ENCODE measurements at places on chromosomes 4 and X. TPM values are rescaled to one million over a fixed set of nuclear protein-coding genes. Genes with fewer than 3 reads are reported as not detected.

DNA sequence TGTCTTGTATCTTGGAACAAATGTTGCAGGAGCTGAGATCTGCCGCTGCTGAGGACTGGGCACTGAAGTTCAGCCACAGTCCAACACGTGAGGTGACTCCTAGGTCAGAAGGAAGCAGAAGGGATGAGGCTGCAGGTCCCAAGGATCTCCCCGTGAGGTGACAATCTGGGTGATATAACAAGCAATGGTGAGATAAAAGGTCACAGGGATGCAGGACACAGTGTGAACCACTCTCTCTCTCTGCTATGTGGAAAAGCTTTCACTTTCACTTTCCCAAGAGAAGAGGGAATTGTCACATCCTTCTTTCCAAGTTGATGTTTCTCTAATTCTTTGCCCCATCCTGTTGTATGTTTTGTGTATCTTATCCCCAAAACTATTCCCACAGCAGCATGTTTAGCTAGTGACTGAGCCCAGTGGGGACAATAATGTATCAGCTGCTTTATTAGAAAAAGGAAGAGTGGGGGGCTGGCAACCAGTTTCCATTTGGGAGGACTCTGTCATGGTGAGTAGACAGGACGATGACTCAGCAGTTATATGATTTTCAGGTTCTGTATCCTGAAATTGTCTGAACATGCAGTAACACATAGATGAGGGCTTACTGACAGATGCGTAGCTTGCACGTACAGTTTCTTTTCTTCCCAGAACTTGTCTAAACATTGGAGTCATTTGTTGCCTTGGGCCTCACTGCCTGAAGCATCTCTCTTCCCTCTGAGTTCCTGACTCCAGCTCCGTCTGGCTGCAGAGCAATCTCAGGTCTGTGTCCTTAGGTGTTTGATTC lies 1415.8 kb upstream of the TENM3 start:
- peak; percentile 40 for DNase-seq

- peak; percentile 82 for DNase-seq
Measured at GRCh38 chr4:147518846-147519767, 38.2 kb downstream of the EDNRA start.

GRCh38 chrX:130523460-130524394 lies 121.9 kb downstream of the RBMX2 start:
- DNase-seq: no peak

DNA sequence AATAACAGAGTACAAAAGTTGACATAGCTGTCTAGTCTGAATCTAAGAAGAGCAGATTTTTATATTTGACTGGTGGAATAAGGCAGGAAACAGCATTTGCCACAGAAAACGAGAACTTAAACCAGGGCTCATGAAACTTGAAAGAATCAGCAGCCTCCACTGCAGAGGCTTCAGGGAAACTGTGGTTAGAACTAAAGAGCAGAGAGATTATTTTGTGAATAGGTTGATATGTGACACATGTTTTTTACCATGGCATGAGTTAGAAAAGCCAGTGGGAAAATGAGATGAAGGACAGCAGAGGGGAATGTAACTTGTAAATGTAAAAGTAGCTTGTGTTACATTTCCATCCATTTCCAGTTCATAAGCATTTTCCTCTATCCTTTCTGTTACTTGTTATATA lies 63.7 kb upstream of the CAMK2D start:
- no peak for DNase-seq

- DNase-seq: no peak
Measured at GRCh38 chrX:2463973-2464676, 36.7 kb downstream of the DHRSX start.

GRCh38 chr4:54588404-54588803 lies 69.4 kb upstream of the KIT start:
- no peak for DNase-seq

The NSG1 gene
- 0.57 TPM for total RNA-seq

- DNase-seq: no peak
Measured at GRCh38 chr4:53865054-53865453, 199.4 kb downstream of the CHIC2 start.

- no peak for DNase-seq
Measured at GRCh38 chr4:6473264-6474052, 1.0 kb upstream of the PPP2R2C start.

GRCh38 chr4:8585186-8585585 lies 5.0 kb downstream of the GPR78 start:
- DNase-seq: no peak

The FAM199X gene
- total RNA-seq: 22.5 TPM

DNA sequence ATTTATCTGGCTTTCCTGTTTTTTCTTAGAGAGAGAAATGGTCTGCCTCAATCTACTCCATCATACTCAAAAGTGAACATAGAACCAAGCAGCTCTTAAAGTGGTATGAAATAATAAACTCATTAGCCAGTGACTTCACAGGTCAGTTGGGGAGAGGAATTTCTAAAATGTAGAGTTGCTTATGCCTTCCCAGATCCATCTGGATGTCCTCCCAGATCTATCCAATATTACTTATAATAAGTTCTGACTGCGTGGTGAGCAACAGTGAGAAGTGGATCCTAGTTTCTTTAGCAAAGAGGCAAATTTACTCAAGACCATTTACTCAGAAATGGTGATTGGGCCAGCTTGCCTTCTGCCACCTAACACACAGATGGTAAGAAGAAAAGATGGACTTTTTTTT lies 748.0 kb downstream of the PCDH18 start:
- no peak for DNase-seq

DNA sequence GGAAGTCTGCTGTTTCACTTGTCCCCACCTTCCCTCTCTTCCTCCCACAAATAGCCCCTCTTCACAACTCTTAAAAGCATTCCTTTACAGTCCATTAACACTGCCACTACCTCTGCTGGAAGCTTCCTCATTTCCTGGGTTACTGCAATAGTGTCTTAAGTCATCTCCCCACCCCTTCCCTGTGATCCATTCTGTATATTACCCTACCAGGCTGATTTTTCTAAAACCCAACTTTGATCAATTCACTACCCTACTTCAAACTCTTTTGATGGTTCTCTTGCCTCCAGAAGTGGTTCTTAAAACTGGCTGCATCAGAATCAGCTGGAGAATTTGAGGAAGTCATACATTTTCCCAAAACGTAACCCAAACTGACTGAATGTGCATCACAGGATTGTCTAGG lies 8.8 kb upstream of the XIAP start:
- no peak for DNase-seq

GRCh38 chrX:109878236-109878635 lies 124.7 kb upstream of the TMEM164 start:
- DNase-seq: no peak

The FABP2 gene
- not detected for total RNA-seq

The SYTL4 gene
- total RNA-seq: 3.2 TPM

DNA sequence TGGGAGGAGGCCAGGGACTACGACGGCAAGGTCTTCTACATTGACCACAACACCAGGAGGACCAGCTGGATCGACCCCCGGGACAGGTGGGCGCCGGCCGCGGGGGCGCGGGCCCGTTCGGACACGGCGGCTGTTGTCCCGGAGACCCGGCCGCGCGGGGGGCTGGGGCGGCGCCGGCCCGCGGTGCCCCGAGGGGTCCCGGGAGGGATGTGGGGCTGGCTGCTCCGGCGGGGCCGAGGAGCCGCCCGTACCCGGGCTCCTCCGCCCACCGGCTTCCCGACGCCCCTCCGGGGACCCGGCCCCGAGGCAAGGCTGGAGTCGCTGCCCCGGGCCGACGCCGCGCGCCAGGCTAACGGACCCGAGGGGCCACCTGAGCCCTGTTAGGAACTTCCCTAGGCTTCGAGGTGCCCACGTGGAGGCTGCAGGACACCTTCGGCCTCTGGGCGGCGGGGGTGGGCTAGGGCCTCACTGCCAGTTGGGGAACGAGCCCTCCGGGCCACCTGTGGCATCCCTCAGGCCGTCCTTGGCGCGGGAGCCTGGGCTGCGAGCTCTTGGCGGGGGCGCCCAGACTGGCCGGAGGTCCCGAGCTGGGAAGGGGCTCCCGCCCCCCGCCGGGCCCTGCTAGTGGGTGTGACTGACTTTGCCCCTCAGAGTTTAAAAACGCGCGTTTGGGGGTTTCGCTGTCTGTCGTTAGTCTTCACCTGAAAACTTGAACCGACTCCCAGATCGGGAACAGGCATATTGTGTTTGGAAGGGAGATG lies 660 bp downstream of the WWC2 start:
- peak; percentile 38 for DNase-seq

GRCh38 chrX:10111364-10112148 lies 45.2 kb upstream of the CLCN4 start:
- DNase-seq: no peak

- peak; percentile 49 for DNase-seq
Measured at GRCh38 chrX:40922307-40922706, 162.9 kb upstream of the USP9X start.

GRCh38 chr4:145503486-145504072 lies 21.9 kb downstream of the SMAD1 start:
- DNase-seq: no peak

DNA sequence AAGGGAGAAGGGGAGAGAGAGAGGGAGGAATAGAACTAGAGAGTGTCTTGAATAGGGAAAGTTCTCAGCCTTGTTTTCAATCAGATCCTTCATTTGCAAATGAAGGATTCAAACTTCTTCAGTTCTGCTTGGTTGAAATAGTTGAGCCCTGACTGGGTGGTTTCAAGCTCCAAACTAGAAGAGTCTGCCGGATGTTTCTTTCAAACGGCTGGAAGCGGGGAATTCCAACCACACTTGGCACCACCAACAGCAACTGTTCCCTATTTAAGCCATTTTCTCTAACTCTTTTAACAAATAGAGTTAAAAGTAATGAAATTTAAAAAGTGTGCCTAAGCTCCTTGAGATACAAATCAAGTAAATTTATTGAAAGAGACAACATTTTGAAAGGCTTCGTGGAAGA lies 67.5 kb upstream of the DDX60 start:
- DNase-seq: peak; percentile 26

DNA sequence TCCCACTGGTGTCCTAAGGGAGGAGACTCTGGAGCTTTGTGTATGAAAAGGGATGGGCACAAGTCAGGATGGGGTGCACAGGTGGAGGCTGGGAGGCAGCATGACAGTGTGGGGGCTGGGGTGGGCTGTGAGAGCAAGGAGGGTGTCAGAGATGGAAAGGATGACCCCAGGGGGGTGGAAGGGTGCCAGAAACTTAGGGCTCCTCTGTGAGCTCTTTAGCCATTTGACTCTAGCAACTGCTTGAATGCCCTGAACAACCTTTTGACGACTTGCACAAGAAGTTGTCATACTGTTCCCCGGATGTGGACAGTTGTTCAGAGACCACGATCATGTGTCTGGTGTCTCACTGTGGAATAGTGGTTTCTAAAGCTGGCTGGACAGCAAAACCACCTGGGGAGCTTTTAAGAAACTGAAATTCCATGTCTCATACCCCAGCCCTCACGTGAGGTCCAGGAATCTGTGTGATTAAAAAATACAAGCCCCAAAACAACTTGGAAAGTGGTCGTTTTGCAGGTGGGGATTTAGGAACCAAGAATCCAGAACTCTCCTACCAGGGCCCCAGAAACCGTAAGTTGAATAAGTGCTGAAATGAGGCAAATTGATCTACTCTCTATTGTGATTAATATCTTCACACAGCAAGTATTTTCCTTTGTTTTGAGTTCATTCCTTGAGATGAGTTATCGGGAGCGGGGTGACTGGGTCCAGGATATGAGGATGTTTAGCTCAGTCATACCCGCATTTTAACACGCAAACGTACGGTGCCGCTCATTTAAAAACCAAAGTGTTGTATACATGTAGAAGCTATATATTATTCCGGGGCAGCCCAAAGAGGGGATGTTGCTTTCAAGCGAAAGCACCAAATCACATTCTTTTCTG lies 3.4 kb downstream of the RHOH start:
- DNase-seq: peak; percentile 88

The GATA1 gene
- not detected for total RNA-seq

DNA sequence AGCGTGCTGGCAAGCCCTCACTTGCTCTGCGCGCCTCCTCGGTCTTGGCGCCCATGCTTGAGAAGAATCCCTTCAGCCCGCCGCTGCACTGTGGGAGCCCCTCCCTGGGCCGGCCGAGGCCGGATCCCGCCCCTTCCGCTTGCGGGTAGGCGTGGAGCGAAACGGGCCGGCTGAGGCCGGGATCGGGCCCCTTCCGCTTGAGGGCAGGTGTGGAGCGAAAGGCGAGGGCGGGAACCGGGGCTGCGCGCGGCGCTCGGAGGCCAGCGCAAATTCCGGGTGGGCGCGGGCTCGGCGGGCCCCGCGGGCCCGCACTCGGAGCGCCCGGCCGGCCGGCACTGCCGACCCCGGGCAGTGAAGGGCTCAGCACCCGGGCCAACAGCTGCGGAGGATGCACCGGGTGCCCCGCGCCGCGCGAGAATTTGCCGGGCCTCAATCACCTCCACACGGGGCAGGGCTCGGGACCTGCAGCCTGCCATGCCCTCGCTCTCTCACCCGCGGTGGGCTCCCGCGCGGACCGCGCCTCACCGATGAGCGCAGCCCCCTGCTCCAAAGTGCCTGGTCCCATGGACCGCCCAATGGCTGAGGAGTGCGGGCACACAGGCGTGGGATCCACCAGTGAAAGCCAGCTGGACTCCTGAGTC lies 58.1 kb upstream of the GBA3 start:
- no peak for DNase-seq

DNA sequence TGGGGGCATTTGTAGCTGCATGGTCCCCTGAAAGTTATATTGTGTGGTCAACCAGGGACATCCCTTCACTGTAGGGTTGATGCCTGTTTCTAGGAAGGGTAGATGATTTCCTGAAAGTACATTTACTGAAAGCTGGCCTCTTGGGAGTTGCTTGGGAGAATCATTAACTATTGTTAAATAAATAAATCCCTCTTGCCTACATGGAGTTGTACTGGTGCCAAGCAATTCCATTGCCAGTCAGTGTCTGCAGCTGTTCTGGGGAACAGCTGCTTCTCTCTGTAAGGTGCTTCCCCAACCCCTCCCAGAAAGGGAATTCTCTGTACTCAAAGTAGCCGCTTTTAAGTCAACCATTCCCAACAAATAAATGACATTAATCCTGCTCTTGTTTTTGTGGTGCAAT lies 51.1 kb downstream of the C4orf51 start:
- peak; percentile 98 for DNase-seq

DNA sequence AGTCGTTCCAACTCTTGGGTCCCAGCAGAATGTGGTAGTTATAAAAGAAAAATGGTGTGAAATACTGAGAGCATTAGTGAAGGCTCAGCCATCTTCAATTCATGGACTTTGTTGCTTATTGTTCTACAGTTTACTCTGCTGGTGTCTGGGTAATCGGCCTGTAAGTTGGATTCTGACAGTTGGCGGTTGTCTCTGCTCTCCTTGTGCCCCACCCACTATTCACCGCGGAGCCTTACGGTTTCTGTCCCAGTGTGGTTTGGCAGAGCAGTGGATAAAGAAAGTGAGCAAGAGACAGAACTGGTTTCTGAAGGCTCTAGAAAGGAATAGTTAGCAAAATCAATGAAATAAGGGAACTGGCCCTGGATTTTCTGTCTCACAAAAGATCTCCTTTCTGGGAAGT lies 9.1 kb downstream of the LONRF3 start:
- no peak for DNase-seq

The ENAM gene
- 0.06 TPM for total RNA-seq

- peak; percentile 87 for DNase-seq
Measured at GRCh38 chr4:26298198-26298947, 22.4 kb upstream of the RBPJ start.

The FGF5 gene
- 9.0 TPM for total RNA-seq

- DNase-seq: no peak
Measured at GRCh38 chr4:89618151-89618550, 218.8 kb downstream of the SNCA start.

The ZNF185 gene
- 0.38 TPM for total RNA-seq

GRCh38 chr4:138118270-138118669 lies 123.9 kb downstream of the SLC7A11 start:
- DNase-seq: no peak

All from LHCN-M2 (cell line).